Nucleus accumbens (tissue), 56 donors: ENCODE measurements at places on chromosomes 13 and 19.

- no peak for DNase-seq
Measured at GRCh38 chr13:113669231-113669754, 2.3 kb downstream of the GRK1 start.

DNA sequence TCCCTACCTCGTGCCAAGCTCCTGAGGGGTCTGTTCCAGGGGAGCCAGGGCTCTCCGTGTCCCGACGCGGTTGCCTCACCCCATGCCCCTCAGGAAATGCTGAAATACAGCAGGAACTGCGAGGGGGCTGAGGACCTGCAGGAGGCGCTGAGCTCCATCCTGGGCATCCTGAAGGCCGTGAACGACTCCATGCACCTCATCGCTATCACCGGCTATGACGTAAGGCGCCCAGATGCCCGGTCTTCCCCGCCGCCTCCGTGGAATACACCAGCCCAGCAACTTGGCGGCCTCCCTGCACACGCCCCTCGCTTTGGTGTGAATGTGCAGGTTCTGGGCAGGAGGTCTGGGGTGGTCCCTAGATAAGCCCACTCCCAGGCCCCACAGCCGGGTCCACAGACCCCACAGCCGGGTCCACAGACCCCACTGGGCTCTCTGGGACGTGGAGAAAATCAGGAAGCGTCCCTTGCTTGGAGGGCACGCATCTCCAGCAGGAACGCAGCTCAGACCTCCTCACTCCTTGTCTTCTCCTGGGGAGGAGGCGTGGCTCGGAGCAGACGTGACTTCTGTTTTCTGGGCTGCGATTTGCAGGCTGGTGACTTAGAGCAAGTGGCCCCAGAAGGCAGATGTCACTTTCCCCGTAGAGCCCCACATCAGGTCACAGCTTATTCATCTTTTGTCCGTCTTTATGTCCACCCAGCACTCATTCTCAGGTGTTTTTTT is 19.4 kb upstream of the F7 start:
- DNase-seq = no peak

GRCh38 chr13:21911646-21912298 is 240.9 kb downstream of the FGF9 start:
- no peak for DNase-seq

- no peak for DNase-seq
Measured at GRCh38 chr19:35267353-35267817, 1.4 kb upstream of the USF2 start.

DNA sequence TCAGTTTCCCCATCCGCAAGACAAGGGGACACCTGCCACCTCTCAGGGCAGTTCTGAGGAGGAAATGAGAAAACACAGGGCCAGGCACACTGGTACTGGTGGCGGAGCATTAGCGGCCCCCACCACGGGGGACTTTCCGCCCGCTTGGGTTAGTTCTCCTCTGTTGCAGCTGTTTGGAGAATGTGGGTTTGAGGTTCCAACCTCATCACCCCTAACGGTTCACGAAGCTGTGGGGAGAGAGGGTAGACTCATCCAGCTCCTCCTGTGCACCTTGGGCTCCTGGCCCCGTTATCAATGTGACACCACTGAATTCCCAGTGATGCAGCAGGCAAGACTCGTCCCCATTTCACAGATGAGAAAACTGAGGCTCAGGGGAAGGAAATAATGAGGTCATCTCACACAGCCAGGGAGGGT is 10.3 kb downstream of the PTPRS start:
- DNase-seq = no peak

DNA sequence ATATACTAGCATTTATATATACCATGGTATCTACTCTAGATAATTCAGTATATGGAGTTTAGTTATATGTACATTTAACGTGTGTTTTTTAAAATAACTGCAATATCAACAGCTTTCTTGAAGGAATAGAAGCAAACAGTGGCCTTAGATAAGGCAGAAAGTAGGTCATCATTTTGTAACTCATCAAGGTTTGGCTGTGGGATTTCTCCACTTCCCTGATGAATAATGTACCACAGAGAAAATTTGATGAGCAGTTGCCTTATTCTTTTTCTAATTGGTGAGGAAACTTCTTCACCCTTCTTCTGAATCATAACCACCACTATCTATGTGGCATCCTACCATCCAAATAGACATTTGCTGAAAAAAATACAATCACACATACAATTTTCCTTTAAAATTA is 590.2 kb upstream of the SPRY2 start:
- no peak for DNase-seq

DNA sequence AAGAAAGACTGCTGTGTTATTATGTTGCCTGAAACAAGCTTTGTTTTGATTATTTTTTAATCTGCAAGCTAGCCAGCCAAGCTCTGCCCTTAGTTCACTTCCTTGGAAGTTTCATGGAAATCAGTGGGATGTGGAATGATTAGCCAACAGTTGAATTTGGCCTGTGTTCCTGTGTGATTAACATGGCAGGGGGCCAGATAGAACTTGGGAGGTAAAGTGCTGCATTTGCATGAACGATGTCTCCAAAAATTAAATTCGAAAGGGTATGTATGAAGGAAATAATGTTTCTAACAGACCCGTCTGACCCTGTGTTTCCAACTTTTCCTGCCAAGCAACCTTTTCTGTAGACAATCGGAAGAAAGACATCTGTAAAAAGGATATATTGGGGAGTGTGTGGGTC is 32.2 kb downstream of the UFM1 start:
- no peak for DNase-seq

- DNase-seq = no peak
Measured at GRCh38 chr13:31121379-31122140, 40.1 kb downstream of the HSPH1 start.

DNA sequence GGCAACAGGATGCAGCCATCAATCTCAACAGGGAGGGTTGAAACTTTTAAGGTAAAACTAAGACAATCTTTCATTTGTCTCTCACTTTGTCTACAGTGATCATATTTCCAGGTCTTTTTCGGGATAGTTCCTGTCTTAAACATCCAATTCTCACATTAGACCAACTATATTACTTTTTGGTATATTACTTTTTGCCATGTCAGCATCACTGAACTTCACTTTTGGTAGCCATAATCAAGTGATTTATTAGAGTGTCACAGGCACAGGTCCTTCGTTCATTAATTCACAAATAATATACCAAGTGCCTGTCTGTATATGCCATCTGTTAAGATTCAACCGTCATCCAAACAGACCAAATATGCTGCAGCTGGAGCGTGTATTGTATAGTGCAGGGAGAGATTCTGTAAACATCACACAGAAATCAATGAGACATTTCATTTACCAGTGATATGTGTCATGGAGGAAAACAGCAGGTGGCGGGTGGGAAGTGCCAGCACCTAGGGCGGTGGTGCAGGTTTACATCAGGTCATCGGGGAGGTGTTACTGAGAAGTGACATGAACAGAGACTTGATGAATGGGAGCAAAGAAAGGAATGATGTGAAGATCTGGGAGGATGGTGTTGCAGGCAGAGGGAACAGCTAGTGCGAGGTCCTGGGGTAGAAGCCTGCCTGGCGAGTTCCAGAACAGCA is 24.9 kb downstream of the ARHGEF7 start:
- no peak for DNase-seq

- no peak for DNase-seq
Measured at GRCh38 chr13:73607489-73608156, 526.6 kb downstream of the KLF12 start.

DNA sequence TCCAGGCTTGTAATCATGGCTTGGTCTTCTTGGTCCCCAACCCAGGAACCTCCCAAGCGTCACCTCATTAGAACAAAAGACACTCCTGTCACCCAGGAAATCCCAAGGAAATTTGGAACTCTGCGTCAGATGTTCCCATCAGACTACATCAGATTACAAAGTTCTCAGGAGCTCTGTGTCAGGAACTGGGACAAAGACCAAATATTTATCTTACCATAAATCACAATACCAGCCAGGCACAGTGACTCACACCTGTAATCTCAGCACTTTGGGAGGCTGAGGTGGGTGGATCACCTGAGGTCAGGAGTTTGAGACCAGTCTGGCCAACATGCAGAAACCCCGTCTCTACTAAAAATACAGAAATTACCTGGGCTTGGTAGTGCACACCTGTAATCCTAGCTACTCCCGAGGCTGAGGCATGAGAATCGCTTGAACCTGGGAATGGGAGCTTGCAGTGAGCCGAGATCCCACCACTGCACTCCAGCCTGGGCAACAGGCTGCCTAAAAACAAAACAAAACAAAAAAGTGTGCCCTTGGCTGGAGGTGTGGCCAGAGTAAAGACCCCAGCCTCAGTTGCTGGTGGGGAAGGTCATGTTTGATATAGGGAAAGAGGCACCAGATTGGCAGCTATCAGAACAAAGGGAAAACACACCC is 16.7 kb upstream of the CCDC124 start:
- DNase-seq = no peak

DNA sequence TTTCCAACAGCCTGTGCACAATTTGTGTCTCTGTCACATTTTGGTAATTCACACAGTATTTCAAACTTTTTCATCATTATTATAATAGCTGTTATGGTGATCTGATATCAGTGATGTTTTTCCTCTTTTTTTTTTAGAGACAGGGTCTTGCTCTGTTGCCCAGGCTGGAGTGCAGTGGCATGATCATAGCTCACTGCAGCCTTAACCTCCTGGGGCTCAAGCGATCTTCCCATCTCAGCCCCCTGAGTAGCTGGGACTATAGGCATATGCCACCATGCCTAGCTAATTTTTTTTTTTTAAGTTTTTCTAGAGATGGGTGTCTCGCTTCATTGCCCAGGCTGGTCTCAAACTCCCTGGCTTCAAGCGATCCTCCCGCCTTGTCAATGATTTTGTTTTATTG is 5.8 kb downstream of the MARK4 start:
- DNase-seq = no peak

DNA sequence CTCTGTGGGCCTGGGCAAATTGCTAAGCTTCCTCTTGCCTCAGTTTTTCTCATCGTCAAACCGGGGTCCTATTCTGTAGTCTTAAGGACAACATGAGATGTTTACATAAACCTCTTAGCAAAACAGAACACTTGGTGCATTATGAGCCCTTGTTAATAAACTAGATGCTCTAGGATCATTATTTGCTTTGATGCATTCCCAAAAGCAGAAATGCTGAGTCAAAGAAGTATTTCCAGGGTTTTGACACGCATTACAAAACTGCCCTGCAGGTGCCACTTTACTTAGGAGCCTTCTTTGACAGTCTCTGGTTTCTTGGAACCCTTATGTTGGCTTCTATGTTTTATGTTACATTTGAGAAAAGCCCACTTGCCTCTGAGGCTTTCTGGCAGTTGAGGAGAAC is 12.1 kb downstream of the AKAP11 start:
- no peak for DNase-seq

- DNase-seq = no peak
Measured at GRCh38 chr19:5628461-5628860, 5.6 kb downstream of the SAFB start.

GRCh38 chr13:63632321-63632720 is 2216.7 kb upstream of the PCDH20 start:
- DNase-seq = no peak

DNA sequence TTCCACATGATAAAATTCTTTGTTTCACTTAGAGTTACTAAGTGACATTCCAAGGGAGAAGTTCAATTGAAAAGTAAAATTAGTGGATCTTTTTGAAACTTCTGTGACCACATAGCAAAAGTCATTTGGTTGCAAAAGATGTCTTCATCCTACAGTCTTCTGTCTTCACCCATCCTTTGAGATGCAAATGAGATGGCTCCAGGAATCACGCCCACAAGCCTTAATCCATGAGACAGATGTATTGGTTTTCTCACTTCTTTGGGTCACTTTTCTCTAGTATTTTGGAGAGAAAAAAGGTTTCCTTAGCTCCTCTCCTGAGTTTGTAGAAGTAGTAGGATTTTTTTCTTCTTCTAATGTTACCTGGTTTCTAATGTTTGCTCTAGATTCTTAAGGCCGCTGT is 259.5 kb upstream of the SLC10A2 start:
- DNase-seq = no peak

DNA sequence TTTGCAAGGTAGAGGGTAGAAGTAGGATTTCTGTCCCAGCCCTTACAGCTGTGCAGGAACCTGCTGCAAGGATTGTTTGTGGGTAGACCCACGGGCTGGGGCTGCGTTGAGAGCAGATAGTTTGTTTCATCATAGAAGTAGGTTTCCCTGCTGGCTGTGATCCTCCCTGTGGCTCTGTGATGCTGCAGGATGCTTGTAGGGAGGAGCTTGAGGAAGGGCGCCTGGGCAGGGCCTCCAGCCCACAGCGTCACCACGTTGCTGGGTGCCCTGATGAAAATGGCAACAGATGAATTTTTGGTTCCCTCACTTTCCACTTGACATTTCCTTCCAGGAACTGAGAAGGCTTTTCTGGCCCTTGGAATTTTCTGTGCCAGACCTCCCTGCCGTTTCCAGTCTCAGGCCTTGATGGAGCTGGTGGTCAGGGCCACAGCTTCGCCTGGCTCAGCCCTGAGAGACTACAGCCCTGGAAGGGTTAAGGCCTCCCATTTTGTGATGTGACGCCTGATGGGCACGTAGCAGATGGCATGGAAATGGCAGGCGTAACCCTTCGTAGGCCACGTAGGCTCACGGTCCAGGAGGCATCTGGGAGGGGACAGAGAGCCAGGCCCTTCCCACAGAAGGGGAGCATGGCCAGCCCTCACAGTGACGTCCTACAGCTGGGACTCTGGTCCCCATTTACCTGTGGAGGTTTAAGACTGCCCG is 42.2 kb downstream of the GATAD2A start:
- DNase-seq = no peak

DNA sequence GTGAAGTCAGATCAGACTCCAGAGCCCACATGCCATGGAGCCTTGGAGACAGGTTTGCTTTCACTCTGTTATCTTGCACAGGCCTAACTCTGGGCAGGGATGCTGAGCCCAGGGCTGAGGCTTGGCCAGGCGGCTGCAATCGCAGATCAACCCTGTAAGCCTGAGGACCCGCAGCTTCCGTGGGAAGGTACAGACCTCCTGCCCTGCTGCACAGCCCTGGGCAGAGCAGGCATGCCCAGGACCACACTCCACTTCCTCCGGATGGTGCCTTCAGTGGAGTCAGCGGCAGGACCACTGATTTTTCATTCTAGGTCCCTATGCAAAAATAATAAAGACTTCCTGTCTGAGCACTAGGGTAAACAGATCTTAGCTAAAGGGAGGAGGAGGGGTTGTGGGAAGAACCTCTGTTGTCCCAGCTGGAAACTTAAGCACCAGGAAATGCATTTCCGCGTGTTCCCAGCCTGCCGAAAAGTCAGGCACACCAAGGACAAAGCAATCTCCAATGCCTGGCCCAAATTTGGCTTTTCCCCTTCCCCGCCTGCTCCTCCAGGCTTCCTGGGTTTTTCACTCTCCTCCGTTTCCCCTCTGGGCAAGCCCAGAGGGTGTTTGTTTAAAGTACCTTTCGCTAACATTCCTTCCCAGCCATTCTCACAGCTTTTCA is 87.3 kb downstream of the KCTD15 start:
- no peak for DNase-seq
